ENCODE measurements at places on chromosomes 1 and 21.

DNA sequence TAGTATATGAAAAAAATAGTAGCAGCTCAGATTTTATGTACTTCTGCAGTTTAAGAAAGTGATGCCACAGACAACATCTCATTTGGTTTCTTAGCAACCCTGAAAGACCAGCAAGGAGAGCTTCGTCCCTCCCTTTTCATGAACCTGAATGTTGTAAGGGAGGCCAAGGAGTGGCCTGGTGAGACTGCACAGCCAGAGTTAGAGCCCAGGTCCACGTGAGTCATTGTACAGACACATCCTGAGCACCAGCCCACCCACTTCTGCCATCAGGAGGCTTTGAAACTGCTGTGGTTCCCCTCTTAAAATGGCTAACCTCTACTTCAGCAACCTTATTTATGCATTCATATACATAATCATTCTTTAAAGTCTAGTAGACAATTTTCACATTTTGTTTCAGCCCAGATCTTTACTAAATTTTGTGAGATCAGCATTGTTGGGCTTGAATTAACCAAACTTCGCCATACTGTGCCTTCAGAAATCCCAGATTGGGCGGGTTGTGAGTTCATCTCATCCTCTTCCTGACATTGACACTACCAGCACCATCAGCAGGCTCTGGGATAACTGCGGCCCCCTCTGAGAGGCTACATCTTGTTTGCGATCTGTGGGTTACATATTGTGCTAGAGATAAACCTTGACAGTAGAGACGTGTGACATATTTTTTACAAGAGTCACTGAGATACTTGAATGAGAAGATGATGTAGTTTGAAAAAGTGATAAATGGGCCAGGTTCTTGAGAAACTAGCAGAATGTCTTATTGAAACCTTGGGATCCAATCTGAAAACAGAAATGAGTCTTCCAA lies 106.7 kb downstream of the CAMTA1 start:
- DNase-seq = no peak

GRCh38 chr1:39190096-39190495 lies 14.4 kb upstream of the MACF1 start:
- DNase-seq = no peak

- no peak for DNase-seq
Observed at GRCh38 chr1:21239221-21239620, 51.0 kb downstream of the ECE1 start.

DNA sequence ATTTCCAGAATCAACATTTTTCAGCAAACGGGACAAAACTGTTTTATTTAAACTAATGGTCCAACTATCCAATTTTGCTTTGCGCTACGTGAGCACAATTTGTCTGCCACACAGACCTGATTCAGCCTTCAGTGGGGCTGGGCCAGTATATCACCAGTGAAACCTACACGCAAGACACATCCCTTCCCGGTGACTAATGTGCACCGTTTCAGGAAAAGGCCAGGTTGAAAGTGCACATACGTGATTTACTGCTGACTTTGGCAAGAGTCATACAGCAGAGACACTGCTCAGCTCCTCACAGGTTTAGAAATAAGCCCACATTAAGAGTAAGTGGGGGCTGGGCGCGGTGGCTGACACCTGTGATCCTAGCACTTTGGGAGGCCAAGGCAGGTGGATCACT lies 5.1 kb upstream of the TMEM51 start:
- DNase-seq = no peak

- DNase-seq = no peak
Observed at GRCh38 chr21:43740497-43741156, 21.7 kb downstream of the PDXK start.

- DNase-seq = no peak
Observed at GRCh38 chr1:80656014-80656636, 1144.6 kb upstream of the ADGRL2 start.

DNA sequence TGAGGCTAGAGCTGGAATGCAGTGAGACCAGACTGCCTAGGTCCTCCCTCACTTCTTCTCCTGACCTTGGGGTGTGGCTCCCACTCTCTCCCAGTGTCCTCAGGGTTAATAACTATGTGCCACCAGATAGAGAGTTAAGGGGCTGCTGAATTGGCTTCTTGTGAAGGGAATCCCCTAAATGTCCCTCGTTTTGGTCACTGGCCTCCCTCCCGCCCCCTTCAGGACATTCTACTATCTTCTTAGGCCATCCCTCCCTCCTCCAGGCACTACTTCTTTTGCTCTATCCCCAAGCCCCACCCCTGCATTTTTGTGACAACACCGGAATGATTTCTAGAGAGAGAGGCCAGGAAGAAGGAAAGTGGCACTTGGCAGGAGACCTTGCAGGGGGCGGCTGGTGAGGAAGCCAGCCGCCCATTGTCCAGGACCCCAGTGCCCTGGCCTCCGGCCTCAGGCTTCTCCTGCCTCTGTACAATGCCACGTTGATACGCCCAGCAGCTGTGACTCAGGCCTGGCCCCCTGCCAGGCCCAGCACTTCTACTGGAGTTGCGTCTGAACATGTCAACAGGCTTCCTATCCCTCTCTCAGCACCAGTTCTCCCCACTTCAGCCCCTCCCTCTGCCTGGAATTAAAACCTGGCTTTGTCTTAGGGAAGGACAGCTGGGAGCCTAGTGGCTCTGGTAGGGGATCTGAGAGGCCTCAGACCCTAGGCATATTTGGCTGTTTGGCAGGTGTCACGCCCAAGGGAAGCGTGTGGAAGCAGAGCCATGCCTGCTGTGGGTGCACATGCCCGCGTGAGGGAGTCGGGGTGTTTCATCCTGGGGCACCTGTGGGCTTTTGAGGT lies 9.1 kb downstream of the LMNA start:
- DNase-seq = no peak

GRCh38 chr1:240658312-240658960 lies 46.5 kb upstream of the GREM2 start:
- DNase-seq = no peak

DNA sequence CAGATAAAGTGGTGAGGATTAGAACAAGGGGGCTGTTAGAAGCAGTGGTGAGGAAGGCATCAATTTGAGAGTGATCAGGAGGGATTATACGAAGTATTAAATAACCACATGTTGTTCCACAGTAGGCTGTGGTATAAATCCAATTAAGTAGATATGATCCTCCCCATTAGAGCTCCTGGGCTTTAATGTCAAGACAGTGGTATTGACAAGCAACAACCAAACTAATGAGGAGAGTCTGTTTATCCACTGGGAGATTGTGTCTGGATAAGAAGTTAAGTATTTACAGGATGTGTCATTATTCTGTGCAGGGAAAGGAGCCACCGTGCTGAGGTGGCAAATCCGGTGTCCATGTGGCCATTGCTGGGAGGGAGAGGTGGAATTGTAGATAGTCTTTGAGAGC lies 5.8 kb downstream of the ACTN2 start:
- no peak for DNase-seq

GRCh38 chr1:198498103-198498385 lies 42.4 kb downstream of the ATP6V1G3 start:
- no peak for DNase-seq

- no peak for DNase-seq
Observed at GRCh38 chr21:36075171-36075570, 5.3 kb downstream of the CBR1 start.

DNA sequence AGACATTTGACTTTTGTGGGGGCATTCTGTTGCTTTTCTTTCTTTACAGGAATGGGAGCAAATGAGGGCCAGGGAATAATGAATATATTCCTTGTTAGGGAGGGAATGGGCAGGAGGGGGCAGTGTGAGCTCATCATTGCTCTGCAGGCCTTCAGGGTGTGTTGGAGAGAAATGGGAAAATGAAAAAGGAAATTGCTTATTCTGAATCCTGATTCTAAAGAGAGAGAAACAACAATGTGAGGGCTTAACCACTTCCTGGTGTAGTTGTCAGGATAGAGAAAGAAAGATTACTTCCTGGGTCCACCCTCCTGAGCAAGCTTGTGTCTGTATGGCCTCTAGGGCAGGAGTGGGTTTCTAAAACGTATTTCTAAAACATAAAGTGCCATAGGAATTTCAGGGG lies 28.3 kb downstream of the VANGL2 start:
- peak; percentile 35 for DNase-seq

DNA sequence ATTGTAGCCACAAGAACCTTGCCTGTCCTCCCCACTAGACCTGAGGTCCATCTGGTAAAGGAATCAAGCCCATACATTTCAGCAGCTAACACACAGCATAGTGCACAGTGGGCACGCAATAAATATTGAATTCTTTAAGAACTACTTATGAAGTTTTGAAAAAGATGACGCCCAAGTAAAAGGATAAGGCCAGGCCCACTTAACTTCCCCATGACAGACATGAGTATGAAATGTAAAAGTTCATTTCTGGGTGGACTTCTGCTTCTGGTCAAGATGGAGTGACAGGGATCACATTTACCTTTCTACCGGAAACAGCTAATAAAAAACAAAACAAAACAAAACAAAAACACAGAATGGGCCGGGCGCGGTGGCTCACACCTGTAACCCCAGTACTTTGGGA lies 25.4 kb downstream of the SORT1 start:
- DNase-seq = no peak

- no peak for DNase-seq
Observed at GRCh38 chr1:232477728-232478127, 152.2 kb downstream of the SIPA1L2 start.

GRCh38 chr1:51433269-51433971 lies 85.6 kb downstream of the EPS15 start:
- no peak for DNase-seq

DNA sequence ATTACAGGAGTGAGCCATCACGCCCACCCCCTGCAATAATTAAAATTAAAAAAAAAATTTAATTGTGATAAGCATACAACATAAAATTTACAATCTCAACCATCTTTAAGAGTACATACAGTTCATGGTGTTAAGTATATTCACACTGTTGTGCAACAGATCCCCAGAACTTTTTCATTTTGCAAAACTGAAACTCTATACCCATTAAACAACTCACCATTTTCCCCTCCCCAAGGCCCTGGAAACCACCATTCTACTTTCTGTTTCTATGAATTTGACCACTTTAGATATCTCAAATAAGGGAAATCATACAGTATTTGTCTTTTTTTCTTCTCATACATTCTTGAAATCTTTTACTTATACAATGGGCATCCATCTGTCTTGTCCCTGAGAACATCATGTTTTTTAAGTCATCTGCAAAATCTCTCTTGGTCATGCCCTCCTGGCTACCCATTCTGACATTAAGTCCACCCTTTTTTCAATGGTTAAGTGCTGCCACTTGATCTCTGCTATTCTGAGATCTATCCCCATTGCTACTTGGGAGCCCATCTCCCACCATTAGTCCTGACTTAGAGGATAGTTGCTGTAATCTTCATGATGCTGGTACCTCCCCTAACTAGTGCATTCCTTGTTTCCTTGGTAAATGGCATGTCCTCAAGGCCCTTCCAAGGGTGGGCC lies 39.4 kb upstream of the ZFYVE9 start:
- no peak for DNase-seq

GRCh38 chr1:210944252-210944651 lies 189.7 kb downstream of the KCNH1 start:
- DNase-seq = no peak

GRCh38 chr1:77494026-77494425 lies 188.4 kb downstream of the ZZZ3 start:
- DNase-seq = no peak

- no peak for DNase-seq
Observed at GRCh38 chr1:219443763-219444162, 169.1 kb downstream of the ZC3H11B start.

GRCh38 chr1:81505831-81506230 lies 294.9 kb upstream of the ADGRL2 start:
- DNase-seq = no peak

- no peak for DNase-seq
Observed at GRCh38 chr21:40803101-40803500, 43.9 kb downstream of the DSCAM start.

DNA sequence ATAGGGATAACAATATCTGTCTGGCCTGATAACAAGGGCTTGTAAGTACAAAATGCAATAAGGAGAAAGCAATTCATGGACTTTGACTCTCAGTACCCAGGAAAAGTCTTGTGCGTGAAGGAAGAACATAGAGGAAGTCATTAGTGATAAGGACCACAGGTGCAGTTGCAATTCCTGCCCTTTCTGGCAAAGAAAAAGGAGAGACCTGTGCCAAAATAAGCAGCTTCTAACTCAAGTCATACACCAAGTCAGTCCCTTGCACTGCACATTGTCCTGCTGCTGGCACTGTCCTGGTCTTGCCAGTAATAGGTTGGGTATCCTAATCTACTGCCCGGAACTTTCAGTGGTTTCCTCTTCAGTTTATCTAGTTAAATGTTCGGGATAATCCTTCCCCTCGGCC lies 14.8 kb upstream of the SOD1 start:
- DNase-seq = no peak

- DNase-seq = no peak
Observed at GRCh38 chr1:61132176-61132638, 49.8 kb downstream of the NFIA start.

GRCh38 chr1:76891931-76892622 lies 24.8 kb downstream of the ST6GALNAC5 start:
- no peak for DNase-seq

- no peak for DNase-seq
Observed at GRCh38 chr1:64933296-64934070, 32.9 kb downstream of the JAK1 start.

Measured in activated CD4-positive, alpha-beta T cell treated with anti-CD3 and anti-CD28 coated beads, Interleukin-2, amount 10 ng/mL, durations not matched to agents 7 days and 5 days (primary cell).